ENCODE measurements at places on chromosomes 2 and 18. TPM values are rescaled to one million over a fixed set of nuclear protein-coding genes. Genes with fewer than 3 reads are reported as not detected.

DNA sequence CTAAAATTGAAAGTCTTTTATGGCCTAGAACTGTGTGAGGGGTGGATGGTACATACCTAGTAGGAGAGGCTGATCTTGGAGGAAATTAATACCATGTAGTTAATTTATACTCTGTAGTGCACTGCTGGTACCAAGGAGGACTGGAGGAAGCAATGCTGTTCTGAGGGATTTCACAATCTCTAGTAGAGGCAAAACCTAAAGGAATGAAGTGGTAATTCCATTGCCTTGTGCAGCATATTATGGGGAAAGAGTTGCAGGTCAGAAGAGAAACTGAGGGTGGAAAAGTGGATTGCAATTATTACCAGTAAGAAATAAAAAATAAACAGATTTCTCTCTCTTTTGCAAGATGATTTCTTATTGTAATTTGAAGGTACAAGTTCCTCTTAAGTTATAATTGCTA, 2.2 kb downstream of the ABI2 start:
- no peak for DNase-seq

DNA sequence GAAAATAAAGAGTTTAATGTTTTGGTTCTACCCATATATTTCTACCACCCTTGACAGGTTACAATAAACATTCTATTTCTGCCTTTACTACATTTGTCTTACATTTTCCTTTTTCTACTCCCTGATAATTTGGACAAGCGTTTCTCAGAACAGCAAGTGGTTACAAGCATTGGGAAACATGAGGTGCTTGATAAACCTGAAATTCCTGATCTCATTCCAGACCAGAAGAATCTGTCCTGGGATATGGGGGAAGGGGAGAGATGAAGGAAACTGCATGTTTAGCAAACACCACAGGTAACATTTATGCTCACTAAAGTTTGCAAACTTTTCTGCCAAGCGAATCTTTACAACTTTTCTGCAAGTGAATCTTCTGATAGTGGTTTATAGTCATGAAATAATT, 28.3 kb upstream of the DSC1 start:
- no peak for DNase-seq

- DNase-seq: no peak
These were observed 1612.6 kb upstream of the NXPH2 start for GRCh38 chr2:140392824-140393223.

- DNase-seq: no peak
These were observed 10.0 kb downstream of the TCF4 start for GRCh38 chr18:55577812-55578539.

DNA sequence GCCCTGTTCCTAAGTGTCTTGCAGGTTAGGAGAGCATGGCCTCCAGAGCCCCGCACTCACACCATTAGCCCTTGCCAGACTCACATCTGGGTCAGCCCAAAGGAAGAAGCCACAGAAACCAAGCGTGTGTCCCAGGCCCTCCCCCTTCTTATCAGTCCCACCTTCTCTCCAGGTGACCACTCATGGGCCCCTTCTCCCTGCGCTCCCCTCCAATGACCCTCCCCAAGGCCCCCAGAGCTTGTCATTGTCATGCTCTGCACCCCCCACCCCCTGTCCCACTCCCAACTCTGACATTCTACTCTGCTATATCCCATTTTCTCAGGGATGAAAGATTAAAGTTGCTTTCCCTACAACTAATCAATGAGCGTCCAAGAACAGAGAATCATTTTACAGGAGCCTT, 30.1 kb downstream of the CAPN14 start:
- no peak for DNase-seq

FSHR gene
- total RNA-seq: not detected

CCDC68 gene
- 0.11 TPM for total RNA-seq

DNA sequence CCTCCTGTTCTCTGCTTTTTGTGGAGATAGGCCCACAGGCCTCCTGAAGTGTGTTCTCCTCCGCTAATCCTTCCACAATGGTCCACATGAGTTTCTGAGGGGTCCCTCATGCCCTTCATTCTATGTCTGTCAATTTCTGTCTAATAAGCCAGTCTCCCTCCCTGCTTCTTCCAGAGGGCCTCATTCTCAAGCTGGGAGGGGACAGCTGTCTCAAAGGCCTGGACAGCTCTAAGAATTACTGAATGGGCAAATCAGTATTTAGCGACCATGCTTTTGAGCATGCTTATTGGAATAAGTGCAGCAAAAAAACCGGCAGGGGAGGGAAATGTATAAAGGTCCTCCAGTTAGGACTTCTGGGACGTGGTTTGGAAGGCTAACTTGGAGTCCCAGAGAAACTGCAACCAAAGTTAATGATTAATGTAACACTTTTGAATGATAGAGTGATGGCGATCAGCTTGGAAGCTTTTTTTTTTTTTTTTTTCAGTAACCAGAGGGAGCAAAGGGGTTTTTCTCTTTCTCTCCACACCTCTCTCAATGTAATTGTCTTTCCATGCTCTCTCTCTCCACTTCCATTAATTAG, 890.7 kb upstream of the POU3F3 start:
- no peak for DNase-seq

IKZF2 gene
- 96.1 TPM for total RNA-seq

GRCh38 chr18:10353791-10354190, 100.6 kb upstream of the APCDD1 start:
- DNase-seq: no peak

DNA sequence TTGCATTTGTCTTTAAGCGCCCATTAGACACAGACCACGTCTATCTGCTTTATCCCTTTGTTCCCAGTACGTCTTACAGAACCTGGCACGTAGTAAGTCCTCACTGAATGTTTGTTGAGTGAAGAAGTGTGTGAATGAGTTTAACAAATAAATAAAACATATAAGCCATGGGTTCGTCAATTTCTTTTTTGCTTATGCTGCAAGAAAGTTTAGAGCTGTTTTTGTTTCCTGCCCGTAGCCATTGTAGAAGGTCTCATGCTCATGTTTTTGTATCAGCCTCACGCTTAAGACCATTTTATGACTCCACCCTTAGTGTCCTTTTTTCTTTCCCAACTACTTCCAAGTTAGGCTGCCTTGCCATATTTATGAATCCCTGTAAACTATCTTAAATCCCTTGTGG, 2.5 kb downstream of the ADD2 start:
- no peak for DNase-seq

DNA sequence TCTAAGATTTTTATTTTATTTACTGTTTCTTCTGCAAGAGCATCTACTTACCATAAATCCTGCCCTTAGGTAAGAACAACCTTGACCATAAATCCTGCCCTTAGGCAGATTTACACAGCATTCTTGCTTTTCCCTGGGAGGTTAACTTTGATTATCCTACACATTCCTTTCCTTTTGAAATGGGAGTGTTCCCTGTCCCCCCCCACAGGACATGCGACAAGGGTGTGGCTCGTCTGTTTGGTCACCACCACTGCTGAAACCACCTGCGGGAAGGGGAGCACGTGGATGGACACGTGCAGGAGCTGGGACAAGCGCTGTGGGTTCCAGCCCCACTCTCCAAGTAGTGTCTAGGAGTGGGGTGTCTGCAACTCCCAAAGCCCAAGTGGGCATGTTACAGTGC, 239.3 kb upstream of the SP5 start:
- DNase-seq: no peak

DNA sequence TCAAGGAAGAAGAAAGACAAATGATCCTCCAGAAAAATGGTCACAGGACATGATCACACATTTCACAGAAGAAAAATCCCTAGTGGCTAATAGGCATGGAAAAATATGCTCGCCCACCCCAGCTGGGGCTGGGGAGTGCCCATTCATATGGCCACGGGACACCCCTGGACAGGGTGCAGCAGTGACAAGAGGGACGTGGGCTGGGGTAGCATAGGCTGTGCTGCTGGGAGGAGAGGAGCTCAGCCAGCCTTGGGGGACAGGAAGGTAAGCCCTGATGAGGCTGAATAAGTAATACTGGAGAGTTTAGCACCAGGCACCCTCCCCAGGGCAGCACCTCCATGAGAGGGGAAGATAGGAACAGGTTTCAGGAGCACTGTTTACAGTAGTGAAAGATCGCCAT, 254.9 kb upstream of the HS6ST1 start:
- DNase-seq: no peak

DNA sequence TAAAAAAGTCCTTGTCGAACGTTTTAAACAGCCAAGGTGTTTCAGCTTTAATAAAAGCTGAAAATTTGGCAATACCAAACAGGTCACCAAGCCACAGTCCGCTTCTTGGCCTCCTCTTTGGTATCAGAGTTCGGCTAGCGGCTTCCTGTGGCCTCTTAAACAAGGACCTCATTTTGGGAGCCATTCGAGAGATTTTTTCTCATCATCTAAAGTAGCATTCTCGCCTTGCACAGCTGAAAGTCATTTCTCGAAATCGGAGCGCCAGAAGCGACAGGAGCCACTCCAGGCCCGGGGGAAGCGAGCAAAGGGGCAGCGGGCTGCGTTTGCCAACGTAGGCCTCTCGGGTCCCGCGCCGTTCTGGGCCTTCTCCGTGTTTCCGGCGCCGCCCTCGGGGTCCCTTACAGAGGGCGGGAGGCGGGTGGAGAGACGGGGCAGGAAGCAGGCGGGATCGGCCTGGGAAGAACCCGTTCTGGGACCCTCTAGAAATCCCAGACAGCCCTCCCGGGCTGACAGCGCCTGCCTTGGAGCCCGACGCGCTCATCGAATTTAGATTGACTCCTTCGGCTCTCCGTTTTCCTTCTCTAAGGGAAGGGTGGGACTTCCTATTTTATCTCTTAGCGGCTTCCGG, 522 bp upstream of the ZNF407 start:
- DNase-seq: peak; percentile 30

- DNase-seq: no peak
These were observed 38.1 kb downstream of the LDLRAD4 start for GRCh38 chr18:13256444-13257305.

- no peak for DNase-seq
These were observed 53.8 kb upstream of the CCDC68 start for GRCh38 chr18:55013086-55013485.

ANO7 gene
- not detected for total RNA-seq

LOXHD1 gene
- not detected for total RNA-seq

KLF7 gene
- 18.1 TPM for total RNA-seq

- no peak for DNase-seq
These were observed 761.6 kb downstream of the DCC start for GRCh38 chr18:53101536-53102105.

EFHD1 gene
- 3.4 TPM for total RNA-seq

- DNase-seq: no peak
These were observed 28.4 kb downstream of the NGEF start for GRCh38 chr2:232984451-232985207.

GRCh38 chr2:194730266-194730665, 926.8 kb upstream of the SLC39A10 start:
- no peak for DNase-seq

- DNase-seq: no peak
These were observed 926 bp upstream of the YPEL5 start for GRCh38 chr2:30145826-30146336.

DNA sequence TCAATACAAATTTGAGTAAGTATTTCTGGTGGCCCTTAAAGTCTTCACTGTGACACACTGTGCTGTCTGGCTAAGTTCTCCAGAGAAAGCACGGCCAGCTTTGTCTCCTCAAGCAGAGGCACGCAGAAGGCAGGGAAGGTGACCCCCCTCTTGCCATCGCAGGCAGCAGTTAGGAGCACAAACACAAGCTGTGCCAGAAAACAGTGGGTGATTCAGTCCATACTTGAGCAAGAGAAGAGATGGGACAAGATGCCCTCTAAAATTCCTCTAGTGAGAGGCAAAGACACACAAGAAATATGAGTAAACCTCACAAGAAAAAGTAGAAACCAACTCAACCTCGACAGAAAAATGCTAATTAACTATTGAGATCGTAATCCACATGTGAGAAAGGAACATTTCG, 9.8 kb downstream of the MCEE start:
- no peak for DNase-seq

Measured in esophagus squamous epithelium (tissue), 5 donors.